GM13976 (cell line): ENCODE measurements at places on chromosomes 5 and 9.

GRCh38 chr5:43553381-43553780, 3.5 kb downstream of the PAIP1 start:
- DNase-seq, result no peak

GRCh38 chr9:5110867-5111681, 74.4 kb downstream of the INSL6 start:
- no peak for DNase-seq

DNA sequence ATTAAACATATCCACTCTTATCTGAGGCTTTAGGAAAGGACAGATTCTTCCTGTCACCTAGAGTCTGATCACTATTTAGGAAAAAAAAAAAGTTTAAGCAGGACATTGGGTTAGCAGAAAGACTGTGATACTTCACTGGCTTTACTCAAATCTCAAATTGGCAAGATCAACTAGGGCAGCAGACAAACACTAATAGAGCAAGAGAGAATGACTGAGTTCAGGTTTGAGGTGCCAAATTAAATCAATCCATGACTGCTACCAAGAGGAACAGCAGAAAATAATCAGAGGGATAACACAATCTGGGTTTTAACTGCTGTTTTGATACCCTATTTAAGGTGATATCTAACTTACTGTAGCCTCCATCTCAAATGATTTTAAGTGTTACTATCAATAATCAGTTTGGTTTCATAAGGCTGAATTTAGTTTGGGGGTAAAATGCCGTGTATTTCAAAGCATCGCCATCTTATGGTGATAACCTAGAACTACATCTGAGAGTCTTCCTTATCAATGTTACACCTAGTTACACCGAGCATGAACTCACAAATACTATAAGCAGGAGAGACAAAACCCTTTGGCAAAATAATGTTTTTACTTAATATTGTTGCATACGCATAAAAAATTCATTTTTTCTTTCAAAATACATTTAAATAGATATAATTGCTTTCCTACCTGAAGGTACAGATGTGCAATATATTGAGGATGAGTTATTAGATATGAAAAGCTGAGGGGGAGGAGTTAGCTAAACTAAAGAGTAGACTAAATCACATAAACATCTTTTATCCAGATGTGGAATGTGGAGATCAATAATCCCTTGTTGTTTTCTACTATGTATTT, 286.4 kb upstream of the CDH12 start:
- peak; percentile 12 for DNase-seq

DNA sequence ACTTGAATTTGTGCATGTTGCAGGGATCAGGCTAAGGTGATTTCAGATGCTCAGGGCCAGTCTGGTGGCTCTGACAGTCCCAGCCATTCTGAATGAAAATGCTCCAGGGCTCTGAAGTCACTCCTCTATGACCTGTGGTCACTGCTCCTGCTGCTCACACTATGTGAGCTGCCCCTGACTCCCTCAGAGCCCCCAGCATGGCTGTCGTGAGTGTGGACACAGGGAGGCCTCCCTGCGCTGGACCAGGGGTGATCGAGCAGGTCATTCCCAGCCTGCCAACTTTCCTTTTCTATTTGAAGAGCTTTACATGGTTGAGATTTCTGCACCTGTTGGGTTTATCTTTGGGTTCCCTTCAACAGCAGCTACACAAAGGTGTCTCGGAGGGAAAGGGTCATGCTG, 74.5 kb downstream of the WNK2 start:
- no peak for DNase-seq
